ENCODE measurements at places on chromosomes 5 and 9.

DNA sequence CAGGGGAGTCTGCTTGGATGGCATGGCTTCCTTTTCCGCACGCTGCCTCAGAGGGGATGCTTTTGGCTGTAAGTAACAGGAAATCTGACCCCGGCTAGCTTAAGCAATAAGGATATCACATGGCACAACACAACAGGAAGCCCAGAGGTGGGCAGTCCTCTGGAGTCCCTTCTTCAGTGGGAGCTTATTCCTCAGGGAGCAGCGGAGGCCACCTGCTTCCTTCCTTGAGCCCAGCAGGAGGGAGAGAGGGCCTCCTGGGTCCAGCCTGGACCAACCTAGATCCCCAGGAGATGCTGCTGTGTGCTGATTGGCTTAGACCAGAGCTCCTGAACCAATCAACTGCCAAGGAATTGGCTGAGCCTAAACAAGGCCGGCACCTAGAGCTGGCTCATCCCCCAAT is 66.3 kb downstream of the C9orf50 start:
- DNase-seq = no peak

GRCh38 chr5:82480331-82480730 is 202.2 kb upstream of the RPS23 start:
- DNase-seq = no peak

- no peak for DNase-seq
These were observed 275.0 kb downstream of the ARHGEF28 start for GRCh38 chr5:73901043-73901442.

GRCh38 chr9:129023908-129024233 is 4.3 kb downstream of the SH3GLB2 start:
- no peak for DNase-seq

DNA sequence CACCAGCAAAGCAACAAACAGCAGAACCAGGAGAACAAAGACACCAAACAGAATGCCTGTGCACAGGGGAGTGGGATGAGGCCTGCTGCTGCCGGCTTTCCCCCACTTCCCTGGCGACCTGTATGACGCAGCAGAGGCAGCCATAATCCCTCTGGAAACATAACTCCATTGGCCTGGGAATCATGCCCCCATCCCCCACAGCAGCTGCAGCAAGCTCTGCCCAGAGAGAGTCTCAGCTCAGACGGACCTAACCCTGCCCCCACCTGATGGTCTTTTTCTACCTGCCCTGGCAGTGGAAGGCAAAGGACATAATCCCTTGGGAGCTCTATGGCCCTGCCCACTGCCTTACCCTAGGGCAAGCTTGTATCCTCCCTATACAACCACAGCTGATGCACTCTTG is 81.8 kb upstream of the FANCC start:
- DNase-seq = no peak

- no peak for DNase-seq
These were observed 34.5 kb upstream of the SAP30L start for GRCh38 chr5:154411338-154411737.

- no peak for DNase-seq
These were observed 89.6 kb downstream of the RIC1 start for GRCh38 chr9:5718296-5719032.

DNA sequence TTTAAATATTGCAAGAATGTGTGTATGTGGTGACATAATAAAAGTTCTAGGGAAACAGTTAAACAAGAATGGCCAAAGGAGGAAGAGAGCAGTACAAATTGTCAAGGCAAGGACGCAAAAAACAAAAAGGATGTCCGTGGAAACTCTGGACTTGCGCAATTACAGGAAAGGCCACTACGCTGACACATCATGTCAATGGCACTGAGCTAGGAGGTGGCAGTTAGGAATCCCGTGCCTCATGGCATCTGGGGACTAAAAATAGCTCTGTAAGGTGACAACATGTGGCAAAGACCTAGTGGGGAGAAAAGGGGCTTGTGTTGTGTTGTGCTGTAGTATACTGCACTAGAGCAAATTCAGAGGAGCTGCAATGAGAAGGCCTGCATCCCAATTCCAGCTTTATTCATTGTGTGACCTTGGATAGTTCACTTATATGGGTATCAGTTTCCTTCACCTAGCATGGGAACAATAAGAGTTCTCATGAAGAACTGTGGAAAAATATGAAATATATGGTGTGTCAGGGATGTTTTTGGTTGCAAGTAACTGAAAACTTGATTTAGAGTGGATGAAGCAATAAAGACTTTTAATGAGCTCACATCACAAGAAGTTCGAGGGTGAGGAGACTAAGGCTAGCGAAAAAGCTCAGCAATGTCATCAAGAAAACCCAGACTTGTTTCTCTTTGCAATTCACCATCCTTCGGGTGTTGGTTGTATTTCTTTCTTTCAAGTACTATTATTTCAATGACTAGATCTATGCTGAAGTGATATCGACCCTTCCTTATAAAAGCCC is 124.1 kb upstream of the STC2 start:
- DNase-seq = no peak

GRCh38 chr9:972501-973294 is 3.8 kb upstream of the DMRT3 start:
- DNase-seq = no peak

GRCh38 chr5:123094919-123095797 is 6.1 kb downstream of the PRDM6 start:
- DNase-seq = no peak

- no peak for DNase-seq
These were observed 231.3 kb downstream of the NPR3 start for GRCh38 chr5:32942225-32942989.

- DNase-seq = no peak
These were observed 183.7 kb downstream of the TAF11L14 start for GRCh38 chr5:17817990-17818389.

GRCh38 chr5:154318691-154319090 is 127.1 kb upstream of the SAP30L start:
- no peak for DNase-seq

- no peak for DNase-seq
These were observed 811.1 kb downstream of the CDH9 start for GRCh38 chr5:26227245-26227644.

DNA sequence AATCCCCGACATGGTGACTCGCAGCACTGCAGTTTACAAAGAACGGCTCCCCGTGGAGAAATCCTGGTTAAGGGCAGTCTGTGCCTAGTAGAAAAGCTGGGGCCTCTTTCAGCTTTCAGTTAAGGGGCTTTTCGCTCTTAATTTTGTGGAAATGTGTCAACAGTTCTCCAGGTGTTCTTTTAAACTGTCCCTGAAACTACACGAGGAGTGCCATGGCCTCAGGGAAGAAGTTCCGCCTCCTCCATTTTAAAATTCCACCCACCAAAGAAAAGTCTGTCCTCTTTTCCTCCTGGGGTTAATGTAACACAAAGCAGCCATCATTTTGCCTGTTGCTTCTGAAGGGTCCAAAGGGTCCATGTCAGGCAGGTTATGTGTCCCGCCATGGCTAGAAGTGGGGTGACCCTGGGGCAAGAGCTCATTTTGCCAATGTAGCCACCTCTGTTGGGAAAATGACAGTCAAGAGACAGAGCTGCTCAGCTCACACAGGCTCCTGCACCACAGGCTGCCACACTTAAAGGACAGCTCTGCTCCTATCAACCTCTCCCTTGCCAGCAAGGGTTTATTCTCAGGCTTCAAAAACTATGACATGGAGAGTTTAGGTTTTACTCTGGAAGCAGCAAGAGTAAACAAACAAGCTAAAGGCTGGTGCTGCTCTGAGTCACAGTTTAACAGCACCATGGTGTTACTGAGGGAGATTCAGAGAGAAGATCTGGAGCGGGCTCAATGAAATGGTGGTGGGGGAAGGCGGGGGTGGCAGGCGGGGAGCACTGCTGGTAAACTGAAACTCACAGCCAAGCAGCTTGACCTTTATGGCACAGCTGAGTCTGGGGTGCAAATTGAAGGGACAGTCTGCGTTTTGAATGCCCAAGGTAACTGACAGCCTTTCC is 3.2 kb downstream of the WHRN start:
- DNase-seq = peak; percentile 52

GRCh38 chr5:116908537-116908936 is 333.9 kb upstream of the SEMA6A start:
- DNase-seq = no peak

- DNase-seq = no peak
These were observed 679.8 kb upstream of the FTMT start for GRCh38 chr5:121171834-121172233.

GRCh38 chr9:126615245-126615790 is 1.6 kb downstream of the LMX1B start:
- no peak for DNase-seq

DNA sequence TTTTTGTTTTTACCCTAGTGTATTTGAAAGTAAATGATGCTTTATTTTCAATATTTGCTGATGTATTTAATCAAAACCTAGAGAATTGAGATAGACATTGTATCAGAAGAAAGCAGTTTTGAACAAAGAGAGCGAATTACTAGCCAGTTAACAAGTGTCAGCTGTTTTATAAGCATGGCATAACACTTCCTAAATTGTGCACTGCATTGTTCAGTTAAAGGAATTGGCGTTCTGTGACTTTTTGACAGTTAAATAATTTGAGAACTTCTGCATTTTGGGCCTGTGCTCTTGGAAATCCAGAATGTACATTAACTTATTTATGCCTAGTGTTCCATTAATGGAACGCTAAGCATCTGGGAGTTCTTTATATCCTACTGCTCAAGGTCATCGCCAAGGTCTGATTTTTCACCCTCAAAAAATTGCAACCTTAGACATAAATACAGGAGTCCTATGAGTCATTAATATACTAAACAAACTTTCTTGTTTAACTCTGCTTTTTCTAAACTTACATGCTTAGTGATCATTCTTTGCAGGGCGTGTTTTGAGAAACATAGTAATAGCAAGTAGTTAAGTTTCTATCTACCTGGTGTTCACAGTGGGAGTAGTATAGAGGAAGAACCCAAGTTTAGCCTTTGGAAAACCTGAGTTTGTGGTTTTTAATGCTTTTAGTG is 31.1 kb downstream of the RASA1 start:
- DNase-seq = no peak

DNA sequence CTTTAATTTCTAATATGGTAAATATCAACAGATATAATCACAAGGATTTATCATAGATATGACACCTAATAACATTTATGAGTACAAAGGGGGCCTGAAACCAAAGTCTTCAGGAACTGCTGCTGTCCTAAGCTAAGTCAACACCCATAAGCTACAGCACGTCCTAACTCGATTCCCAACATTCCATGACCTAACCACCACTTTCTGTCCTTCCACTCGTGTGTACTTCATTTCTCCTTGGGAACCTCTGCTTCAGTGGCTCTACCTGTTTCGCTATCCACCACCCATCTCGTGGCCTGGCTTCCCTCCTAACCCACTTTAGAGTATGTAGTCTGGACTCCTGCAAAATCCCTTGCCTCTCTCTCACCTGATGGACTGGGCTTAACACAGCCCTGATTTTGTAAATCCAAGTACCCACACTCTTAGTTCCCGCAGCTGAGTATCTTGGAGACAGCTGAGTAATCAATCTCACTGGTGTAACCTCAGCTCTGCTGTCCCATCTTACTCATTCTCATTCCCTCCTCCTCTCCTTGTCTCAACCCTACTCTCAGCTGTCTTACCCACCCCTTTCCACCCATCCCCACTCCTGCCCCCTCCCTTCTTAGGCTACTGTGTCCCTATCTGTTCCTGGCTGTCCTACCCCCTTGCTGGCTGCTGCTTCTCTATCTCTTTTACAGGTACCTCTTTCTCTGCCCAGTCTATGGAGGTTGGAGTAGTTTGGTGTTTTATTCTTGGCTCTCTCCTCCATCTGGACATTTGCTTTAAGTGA is 101.8 kb downstream of the MAST4 start:
- no peak for DNase-seq

DNA sequence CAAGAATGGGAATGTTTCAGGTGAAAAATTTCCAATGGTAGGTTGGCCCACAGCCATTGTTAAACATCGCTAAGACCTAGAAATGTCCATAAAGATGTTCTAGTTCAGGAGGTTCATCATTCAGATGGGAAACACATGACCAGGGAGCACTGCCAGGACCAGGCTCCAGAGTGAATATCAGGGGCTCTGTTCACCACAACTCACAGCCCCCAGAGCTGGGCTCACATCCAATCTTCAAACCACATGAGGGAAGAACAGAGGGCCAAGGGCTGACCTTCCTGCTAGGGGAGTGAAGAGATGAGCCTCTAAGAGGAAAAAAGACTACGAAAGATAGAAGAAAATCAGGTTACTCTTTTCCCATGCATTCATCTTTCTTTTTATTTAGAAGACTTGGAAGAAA is 205.8 kb downstream of the SEMA5A start:
- no peak for DNase-seq

- DNase-seq = no peak
These were observed 103.5 kb upstream of the PTCH1 start for GRCh38 chr9:95620314-95620713.

DNA sequence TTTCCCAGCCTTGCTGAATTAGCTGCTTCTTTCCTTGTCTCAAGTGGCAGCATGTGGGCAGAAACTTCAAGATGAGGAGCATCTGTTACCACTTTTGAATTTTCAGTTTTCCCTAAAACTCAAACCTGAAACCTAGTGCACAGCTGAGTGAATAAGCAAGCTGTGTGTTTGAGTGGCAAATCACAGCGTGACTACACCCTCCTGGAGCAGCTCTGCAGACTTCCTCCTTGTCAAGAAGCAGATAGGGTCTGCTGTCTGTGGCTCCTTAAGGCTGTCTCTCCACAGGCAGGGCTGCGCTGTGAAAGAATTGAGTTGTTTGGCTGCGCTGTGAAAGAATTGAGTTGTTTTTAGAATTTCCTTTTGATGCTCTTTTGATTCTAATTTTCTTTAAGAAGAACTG is 179.7 kb upstream of the HAPLN1 start:
- no peak for DNase-seq

DNA sequence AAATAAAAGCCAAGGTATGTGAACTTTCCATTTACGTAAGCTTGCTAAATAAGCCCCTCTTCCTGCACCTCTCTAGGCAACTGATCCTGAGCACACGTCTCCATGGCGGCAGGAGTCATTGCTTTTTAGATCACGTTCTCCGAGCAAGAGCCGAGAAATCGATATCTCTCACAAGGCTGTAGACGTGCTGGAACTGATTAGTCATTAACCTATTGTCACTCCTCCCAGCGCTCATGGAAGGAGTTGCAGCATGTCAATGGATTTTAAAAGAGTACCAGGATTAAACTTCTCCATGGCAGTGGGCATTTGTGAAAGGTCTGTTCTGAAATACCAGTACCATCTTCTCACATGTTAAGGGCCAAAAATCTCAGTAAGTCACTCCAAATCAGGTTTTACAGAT is 4.7 kb upstream of the ADCY2 start:
- no peak for DNase-seq

DNA sequence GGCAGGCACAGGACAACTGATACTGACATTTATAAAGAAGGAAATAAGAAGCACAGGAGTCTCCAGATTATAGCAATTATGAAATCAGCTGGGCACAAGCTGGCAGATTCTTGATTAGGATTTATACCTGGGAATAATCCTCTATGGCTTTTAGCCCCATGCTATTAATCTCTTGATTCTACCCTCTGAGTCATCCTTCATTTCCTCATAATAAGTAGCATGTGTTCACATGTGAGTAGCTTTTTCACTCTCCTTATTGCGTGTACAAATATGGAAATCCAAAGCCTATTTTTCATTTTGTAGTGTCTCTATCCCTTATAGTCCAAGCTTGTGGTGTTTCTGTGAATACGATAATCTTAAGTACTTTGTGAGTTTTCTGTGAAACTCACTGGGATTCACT is 185.0 kb upstream of the PRLR start:
- no peak for DNase-seq

Data from posterior cingulate gyrus (tissue), 11 donors.